ENCODE measurements at places on chromosomes 1 and 21.
A peak's percentile ranks its signal among the peaks of the same experiment; 100 is the strongest.

DNA sequence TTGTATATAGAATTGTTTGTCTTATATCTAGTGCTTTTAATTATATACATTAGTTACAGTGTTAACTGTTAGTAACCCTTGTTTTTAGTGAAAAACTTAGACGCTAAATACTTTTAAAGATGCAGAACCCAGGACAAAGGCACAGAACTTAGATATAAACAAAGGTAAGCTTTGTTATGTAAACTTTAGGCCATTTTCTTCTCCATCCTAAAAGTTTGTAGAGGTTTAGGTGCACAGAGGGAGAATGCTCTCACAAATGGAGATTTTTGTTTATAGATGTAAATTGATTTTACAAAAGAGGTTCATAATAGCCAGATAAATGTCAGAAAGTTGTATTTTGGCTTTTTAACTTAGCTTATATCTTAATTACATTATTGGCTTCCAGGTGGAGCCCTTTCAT, 490.5 kb upstream of the LRRC7 start:
- no peak for DNase-seq

- DNase-seq, result no peak
These were observed 16.2 kb upstream of the RNPC3 start for GRCh38 chr1:103509250-103509649.

DNA sequence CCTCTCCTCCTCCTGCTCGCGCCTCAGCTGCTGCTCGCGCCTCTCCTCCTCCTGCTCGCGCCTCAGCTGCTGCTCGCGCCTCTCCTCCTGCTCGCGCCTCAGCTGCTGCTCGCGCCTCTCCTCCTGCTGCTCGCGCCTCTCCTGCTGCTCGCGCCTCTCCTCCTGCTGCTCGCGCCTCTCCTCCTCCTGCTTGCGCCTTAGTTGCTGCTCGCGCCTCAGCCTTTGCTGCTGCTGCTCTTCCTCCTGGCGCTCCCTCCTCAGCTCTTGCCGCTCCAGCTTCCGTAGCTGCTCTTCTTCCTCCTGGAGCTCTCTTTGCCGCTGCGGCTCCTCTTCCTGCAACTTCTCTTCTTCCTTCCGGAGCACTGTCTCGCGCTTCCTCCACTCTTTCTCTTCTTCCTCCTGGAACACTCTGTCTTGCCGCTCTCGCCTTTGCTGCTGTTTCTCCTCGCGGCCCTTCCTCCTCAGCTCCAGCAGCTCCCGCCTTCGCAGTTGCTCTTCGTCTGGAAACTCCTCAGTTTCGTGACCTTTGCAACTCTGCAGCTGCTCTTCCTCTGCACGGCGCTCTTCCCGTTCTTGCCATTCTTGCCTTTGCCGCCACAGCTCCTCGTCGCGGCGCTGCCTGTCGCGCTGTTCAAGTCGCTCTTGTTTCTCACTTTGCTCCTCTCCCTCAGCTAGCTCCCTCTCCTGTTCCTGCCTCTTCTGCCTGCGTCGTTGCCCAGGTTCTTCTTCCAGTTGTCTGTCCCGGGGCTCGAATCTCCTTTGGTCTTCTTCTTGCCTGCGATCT, 3.0 kb downstream of the TCHH start:
- no peak for DNase-seq

- no peak for DNase-seq
These were observed 5.3 kb downstream of the TIE1 start for GRCh38 chr1:43305926-43306687.

- no peak for DNase-seq
These were observed 39.8 kb downstream of the CD53 start for GRCh38 chr1:110912784-110913183.

- DNase-seq, result no peak
These were observed 149.3 kb upstream of the WNT4 start for GRCh38 chr1:22292011-22292788.

DNA sequence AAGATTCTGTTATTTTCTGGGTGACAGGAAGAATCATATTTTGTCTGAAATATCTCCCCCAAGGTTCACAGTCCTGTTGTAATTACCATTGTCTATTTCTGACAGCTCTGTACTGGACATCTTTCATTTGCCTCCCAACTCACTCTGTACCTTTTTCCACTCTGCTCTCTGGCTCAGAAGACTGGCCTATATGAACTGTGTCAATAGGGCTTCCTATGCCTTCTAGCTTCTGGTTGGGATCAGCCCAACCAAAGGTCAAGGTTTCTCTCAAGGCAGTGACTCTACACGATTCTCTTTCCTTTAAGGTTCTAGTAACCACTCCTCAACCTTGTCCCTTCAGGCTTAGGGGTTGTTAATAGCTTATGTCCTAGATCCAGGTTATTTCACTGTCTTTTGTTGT, 17.5 kb downstream of the KLHL12 start:
- no peak for DNase-seq

- no peak for DNase-seq
These were observed 392.5 kb upstream of the ZRANB2 start for GRCh38 chr1:71473331-71473730.

DNA sequence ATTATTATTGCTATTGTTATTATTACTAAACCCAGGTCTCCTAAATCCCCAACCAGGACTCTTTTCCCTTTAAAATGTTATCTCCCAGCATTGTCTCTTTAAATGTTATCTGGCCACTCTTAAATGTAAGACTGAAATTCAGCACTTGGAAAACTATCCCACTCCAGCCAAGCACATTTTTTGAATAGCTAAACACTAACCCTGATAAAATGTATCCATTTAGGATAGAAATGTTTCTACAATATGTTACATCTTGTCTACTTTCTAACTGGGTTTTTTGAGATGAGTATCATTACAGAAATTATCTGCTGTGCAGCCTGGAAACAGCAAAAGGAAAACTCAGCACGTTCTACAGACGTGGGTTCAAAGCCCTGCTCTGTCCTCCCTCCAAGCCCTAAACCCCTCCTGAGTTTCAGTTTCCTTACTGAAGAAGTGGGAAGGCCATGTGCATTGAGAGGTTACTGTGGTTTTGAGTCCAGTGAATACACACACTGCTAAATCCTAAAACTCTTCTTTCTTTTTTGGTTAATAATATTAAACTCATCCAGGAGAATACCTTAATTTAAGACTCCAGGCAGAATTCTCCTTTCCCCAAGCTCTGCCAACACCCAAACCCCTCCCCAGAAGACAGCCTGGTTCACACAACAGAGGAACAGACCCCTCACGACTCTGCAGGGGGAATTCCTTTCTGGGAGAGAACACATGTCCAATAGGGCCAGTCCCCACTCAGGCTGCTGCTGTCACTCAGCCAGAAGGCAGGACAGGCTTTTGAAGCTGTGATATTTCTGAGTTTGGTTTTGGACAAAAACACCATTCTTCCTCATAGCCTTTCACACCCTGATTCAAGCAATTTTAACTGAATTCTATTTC, 41.9 kb downstream of the HIVEP3 start:
- no peak for DNase-seq

GRCh38 chr1:61337441-61337951, 255.1 kb downstream of the NFIA start:
- no peak for DNase-seq

GRCh38 chr1:25009671-25010262, 79.7 kb upstream of the RUNX3 start:
- no peak for DNase-seq

DNA sequence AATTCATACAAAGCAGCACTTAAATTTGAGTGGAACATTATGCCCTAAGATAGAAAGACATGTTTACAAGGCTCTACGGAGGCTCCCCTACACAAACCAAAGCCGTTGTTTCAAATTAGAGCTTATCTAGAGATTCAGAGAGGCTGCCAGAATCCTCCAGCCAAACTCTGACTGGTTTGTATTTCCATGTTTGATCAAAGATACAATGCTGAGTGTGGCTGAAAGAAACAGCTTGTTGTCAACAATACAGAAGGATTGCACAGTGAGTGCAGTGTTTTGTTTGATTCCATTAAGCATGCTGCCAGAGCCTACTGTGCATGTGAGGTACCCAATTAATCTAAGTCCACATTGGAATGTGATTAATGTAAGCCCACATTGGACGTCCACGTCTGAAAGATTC, 402.7 kb downstream of the DISC1 start:
- no peak for DNase-seq

GRCh38 chr1:110495926-110496600, 22.9 kb downstream of the KCNA10 start:
- DNase-seq, result peak; percentile 45

- DNase-seq, result no peak
These were observed 124.7 kb downstream of the CASZ1 start for GRCh38 chr1:10671622-10672342.

- DNase-seq, result no peak
These were observed 12.0 kb upstream of the PCBP3 start for GRCh38 chr21:45631540-45631939.

DNA sequence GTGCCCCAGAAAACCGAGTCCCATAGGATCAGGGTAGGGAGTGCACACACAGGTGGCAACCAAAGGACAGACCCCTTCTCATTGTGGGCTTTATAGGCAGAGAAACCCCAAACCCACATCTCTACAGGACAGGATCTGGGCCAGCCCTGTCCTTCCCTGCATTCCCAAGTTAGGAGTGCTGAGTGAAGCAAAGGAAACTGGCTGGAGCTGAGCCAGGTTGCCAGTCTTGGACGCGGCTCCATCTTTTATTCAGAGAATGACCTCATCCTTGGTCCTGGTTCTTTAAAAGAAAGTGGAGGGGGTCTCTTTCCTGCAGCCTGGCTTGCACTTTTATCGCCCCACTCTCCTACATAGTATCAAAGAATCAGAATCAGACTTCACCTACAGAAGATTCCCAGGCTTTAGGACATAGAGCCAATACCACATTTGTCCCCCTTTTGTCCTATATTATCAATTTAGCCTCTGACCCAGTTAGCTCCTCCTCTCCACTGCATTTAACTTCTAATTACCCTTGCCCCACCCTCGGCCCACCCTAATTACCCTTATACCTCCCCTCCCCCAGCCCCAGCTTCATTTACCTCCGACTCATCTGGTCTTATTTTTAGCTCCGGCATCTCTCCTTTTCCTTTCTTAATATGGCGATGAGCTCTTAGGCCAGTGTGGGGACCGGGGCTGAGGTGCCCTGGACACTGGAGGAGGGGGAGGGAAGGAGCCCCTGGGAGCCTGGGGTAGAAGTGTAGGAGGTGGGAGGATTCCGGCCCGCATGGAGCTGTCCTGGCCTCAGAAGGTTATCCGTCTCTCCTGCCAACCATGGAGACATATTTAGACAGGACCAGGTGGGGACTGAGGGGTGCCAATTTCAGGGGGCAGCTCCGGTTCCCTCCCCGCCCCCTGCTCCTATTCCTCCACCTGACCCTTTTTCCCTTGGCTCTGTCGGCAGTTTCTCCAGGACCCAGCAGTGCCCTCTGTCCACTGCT, at the start of gene CASQ1:
CASQ1 (plus strand) TSS at position 927 of the 977 bp plus-strand sequence. CDS start 177 bp downstream, outside the sequence.
- no peak for DNase-seq

GRCh38 chr1:103074224-103074623, 34.1 kb downstream of the COL11A1 start:
- no peak for DNase-seq

- no peak for DNase-seq
These were observed 7.3 kb downstream of the SSU72 start for GRCh38 chr1:1567152-1567875.

DNA sequence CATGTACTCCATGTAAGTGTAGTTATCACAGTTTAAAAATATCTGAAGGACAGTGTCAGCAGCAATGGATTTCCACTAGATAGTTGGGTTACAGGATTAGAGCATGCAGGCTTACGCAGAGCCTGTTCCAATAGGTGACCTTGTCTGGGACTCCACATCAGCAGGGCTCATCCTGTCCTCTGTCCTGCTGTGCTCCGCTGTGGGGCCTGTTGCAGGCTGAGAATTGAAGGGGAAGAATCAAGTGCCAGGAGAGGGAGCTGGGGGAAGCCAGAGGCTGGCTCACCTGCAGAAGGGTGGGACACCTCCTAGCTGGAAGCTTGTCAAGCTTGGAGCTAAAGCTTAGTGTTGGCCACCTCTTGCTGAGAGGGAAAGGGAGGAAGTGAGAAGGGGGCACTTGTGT, 62.8 kb downstream of the XCL2 start:
- DNase-seq, result no peak

- DNase-seq, result no peak
These were observed 446.6 kb downstream of the PTPRU start for GRCh38 chr1:29682919-29683295.

DNA sequence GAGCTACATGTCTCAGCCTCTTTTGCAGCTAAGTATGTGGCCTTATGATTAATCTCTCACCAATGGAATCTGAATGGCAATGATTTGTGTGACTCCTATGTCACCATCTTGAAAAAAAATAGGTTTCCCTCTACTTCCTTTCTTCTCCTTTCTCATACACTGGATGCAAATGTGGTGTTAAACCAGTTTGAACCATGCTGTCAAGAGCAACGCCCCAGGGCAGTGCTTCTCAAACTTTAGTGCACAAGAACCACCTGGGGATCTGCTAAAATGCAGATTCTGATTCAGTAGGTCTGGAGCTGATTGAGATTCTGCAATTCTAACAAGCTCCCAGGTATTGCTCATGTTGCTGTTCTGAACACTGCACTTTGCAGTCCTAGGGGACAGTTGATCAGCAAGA, 44.7 kb upstream of the ZNF644 start:
- no peak for DNase-seq

DNA sequence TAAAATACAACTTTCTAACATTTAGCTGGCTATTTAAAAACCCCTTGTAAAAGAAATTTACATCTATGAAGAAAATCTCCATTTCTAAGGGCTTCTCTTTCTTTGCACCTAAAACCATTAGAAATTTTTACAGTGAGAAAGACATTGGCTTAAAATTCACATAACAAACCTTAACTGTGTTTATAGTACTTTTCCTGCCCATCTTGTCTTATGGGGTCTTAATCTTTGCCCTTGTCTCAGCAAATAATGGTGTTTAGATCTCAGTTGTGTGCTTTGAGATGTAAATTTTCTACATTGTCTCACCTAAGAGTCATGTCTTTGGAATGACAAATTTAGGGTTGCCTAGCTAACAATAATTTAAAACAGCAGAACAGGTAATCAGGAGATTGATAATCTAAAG, 71.5 kb downstream of the DDAH1 start:
- no peak for DNase-seq

DNA sequence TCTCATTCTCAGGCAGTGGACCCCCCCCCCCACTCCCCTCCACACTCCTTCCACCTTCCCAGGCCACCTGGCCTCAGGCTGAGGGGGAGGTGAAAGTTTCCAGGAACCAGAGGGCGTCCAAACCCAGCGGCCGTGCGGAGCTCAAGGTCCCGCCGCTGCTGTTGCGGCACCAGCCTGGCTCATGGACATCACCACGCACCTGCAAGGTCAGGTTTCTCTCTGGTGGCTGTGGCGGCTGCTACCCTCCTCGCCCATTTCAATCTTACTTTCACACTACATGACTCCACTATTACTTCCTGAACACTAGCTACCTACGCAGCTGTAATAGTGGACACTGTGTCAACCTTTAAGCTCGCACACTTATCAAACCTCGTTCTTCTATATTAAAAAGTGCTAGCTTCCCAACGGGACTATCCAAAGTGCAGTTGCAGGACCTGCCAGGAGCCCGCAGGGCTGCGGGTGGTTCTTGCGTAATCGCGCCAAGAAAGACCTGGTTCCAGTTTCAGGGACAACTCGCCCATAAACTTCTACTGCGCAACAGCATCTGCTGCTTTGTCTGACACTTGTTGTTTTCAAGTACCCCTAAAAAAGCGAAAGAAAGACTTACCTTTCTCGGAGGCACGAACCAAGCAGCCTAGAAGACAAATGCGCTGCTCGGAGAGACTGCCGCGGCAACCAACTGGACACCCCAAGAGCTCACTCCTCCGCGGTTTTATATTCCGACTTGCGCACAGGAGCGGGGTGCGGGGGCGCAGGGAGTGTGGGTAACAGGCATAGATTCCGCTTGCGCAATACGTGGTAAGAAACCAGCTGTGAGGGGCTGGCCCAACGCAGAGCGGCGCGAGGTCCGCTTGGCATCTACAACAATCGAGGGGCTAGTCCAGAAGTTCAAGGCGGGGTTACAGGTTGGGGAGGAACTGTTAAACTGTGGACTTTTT, at the start of gene DIRAS3:
DIRAS3 (minus strand) TSS at position 687 of the 938 bp plus-strand sequence. CDS start 3,330 bp downstream, outside the sequence.
- DNase-seq, result no peak

All from NCI-H1048 (cell line).